ENCODE measurements at places on chromosomes 16 and 17.
A peak's percentile ranks its signal among the peaks of the same experiment; 100 is the strongest.

DNA sequence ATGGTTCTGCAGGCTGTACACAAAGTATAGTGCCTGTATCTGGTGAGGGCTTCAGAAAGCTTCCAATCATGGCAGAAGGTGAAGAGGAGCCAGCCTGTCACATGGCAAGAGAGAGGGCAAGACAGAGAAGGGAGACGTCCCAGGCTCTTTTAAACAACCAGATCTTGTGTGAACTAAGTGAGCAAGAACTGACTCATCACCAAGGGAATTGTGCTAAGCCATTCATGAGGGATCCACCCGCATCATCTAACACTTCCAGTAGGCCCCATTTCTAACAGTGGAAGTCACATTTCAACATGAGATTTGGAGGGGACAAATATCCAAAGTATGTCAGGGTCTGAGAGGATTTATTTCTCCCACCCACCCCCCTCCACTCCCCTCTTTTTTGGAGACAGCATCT, 56.2 kb upstream of the ELAC2 start:
- no peak for DNase-seq

DNA sequence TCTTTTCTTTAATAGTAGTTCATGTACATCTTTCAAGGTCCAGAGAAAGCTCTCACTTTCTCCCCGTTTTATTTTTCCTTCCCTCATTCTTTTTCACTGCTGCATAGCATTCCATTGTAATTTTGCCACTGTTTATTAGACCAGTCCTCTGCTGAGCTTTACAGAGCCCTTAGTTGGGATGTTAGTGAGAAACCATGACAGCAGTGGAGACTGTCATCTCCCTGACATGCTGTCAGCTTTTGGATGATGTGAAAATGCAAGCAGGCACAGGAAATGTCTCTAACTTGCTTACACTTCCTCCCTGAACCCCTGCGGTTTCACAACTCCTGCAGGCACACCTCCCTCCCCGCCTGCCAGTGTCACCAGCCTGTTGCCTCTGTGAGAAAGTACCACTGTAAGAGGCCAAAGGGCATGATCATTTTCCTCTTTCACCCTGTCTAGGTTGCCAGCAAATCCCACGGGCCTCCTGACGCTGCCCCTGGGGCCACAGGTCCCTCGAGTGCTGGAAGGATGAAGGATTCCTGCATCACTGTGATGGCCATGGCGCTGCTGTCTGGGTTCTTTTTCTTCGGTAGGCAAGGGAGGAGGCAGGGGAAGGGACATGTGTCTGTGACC, at the start of gene ITGAL:
Gene ITGAL, plus strand, starts transcription at position 415 of the 615 bp plus-strand sequence. Its CDS starts 96 bp downstream, at position 511.
- peak; percentile 70 for DNase-seq

GRCh38 chr16:381012-381788, 578 bp downstream of the PGAP6 start:
- DNase-seq = peak; percentile 46

DNA sequence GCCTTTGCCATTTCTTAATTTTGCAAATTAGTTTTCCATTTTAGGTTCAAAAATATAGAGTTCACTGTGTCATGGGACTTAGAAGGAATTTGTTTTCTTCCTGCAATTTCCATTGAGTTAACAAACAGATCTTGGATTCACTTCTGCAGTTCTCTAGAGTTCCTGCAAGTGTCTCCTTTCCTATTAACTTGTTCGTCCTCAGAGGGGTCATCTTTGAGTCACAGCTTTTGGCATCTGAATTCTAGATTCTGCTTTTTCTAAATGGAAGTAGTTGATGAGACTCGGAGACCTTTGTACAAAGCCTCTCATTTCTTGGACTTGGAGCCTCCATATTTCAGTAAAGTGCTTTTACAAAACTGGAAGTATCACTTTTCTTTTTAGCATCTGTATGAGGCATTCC, 323.3 kb downstream of the BCAS3 start:
- DNase-seq = peak; percentile 11

DNA sequence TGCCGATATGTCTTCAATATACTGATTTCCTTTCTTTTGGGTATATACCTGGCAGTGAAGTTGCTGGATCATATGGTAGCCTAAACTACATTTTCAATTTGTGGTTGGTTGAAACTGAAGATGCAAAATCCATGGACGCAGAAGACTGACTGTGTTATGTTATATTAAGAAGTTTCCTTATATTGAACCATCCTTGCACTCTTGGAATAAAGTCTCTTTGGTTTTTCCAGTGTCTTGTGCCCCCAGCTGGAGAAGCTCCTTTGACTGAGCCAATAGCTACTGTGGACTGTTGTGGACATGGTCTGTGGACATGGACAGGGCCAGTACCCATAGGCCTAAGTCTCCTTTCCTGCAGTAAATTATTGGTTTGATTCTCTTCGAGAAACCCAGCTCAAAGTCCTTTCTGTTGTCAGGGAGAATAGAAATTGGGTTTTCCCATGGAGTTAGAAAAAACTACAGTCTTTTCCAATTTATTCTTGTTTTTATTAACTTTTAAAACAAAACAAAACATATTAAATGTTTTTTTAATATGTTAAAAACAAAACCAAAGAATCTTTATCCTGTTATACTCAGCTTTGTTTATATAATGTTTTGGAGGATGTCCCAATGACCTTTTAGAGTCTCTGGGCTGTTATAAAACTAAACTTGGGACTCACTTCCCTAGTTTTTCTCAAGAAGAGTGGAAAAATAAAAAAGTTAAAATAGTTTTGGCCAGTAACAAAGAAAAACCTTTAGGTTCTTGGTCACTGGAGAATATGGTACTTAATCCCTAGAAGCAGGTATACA, 15.2 kb upstream of the IL34 start:
- DNase-seq = no peak

- DNase-seq = no peak
Observed at GRCh38 chr17:16933317-16934132, 38.4 kb downstream of the TNFRSF13B start.

DNA sequence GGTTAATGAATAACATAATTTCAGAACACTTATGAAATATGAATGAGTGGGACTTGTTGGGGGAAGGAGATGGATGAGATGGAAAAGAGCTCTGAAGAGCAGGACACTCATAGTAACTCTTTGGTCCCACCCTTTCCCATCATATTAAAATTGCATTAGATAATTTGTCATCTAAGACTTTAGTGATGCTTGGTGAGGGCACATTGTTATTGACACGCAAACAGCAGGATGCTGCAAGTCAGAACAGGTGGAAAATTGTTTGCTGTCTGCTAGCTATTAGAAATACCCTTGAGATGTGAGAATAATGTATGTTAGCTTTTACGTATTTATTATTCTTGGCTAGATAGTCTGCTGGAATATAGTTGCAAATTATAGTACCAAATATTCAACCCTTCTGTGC, 75.7 kb downstream of the TANC2 start:
- no peak for DNase-seq

DNA sequence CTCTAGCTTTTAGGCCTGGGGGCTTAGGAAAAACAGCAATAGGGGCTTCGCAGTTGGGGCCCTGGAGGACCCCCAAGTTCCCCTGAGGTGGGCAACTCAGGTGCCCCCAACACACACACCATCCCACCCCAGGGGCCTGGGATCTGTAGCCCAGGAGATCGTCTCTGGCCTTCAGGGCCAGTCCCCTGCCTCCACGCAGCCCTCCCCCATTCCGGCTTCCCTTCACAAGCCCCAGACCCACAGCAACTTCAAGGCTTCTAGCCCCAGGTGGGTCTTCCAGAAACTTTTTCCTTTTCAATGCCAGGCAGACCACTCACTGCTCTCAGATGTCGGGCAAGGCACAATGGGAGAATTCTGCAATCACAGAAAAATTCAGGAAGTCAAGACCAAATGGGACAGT, 79.4 kb downstream of the C16orf78 start:
- no peak for DNase-seq
